ENCODE measurements at places on chromosomes 3 and 15. TPM values are rescaled to one million over a fixed set of nuclear protein-coding genes. Genes with fewer than 3 reads are reported as not detected.

Gene PLA2G4E
- total RNA-seq, result not detected

Gene CHL1
- not detected for total RNA-seq

Gene CFAP91
- 0.32 TPM for total RNA-seq

Gene MRAS
- 11.0 TPM for total RNA-seq

Gene RTP3
- total RNA-seq, result not detected

Gene ALDH1A3
- 21.1 TPM for total RNA-seq

Gene FEZF2
- total RNA-seq, result not detected

Gene IQCH
- total RNA-seq, result 1.0 TPM

Gene CACNA2D2
- total RNA-seq, result 0.48 TPM

Data from A549 treated with dexamethasone at 1 μM for 4 hours (cell line).